ENCODE measurements at places on chromosomes 7 and 10. TPM values are rescaled to one million over a fixed set of nuclear protein-coding genes. Genes with fewer than 3 reads are reported as not detected.

GRCh38 chr7:123237-123636, 69.1 kb upstream of the FAM20C start:
- no peak for DNase-seq

DNA sequence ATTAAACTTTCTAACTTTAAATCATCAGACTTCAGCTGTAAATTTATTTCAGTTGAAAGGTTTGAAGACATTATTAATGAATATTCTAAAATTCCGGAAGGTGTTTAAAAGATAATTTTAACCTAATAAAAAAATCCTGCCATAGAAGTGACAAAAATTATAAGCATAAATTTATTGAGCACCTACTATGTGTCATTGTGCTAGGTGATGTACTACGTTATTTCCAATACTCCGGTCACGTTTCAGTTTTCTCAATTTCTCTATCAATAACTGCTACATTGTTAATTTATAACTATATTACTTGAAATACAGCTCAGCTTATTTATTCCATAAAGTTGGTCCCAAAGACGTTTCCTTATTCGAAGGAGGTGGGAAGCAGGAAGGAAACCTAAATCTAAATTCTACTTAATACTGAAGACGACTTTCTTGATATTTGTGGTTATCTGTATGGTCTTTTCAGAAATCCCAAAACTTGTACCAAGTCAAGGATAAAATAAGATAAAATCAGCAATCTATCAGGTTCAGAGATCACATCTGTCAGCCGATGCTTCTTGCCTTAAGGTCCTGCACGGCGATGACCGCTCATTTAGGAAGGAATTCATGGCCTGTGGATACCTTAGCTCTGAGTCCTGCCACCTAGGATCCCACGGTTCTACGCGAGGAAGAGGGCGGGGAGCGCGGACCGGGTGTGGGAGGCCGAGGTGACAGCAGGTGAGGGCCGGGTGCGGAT, 1.2 kb upstream of the ZEB1 start:
- DNase-seq = no peak

The EN2 gene
- 0.29 TPM for total RNA-seq

The OR2A7 gene
- total RNA-seq = 19.6 TPM

DNA sequence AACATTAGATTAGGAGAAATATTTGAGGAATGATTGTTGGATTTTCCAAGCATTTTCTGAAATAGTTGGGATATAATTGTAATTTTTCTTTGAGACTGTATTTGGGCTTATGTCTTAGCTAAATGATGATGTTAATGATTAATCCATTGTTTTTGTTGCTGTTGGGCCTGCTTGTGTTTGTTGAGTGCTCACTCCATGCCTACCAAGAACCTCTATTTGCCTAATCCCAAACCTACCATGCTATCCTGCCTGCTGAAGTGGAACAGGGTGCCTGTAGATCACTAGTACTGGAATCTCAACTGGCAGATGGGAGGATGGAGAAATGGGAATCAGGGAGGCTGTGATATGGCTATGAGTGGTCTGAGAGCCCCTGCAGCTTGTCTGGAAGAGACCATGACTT, 565.5 kb downstream of the SORCS3 start:
- no peak for DNase-seq

The PTPN20 gene
- 10.9 TPM for total RNA-seq

The AKR1C8 gene
- total RNA-seq = not detected

DNA sequence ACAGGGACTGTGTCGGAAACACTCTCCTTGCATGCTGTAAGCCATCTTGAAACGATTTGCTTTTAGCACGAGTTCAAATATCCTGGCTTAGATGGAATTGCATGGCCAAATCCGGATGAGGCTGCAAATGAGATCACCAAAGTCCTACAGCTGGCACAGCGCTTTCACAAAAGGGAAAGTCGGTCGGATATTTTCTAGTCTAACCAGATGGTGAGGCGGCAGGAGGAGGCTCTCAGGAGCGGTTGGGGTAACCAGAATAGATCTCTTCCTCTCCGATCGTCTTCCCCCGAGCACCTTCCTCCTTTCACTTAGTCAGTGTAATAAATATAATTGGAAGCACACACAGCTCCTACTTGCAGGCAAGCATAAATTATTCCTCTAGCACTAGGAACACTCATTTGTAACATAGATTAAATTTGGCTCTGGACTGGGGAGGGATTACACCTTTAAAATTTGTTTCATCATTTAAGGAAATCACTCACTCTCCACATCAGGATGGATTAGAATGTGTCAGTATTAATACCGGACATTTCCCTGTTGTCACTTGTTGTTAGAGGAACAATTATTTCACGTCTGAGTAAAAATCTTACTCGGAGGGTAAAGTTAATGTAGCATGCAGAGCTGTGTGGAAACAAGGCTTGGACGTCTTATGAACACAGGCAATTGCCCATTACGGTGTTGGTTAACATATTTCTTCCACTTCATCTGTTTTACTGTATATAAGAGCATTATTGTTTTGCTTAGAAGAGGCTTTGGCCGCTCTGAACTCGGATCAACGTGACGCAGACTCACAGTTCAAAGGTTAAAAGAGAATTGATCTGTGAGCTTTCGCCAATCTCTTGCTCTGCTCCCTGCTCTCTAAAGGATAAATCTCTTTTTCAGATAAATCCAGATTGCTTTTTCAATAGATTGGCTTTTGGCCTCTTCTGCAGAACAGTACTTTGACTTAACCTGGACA, 857.9 kb downstream of the TYW1 start:
- DNase-seq = no peak

GRCh38 chr7:54992871-54993475, 25.8 kb upstream of the EGFR start:
- DNase-seq = no peak

GRCh38 chr10:33781606-33782395, 447.3 kb upstream of the NRP1 start:
- DNase-seq = no peak

The TSPAN15 gene
- 9.0 TPM for total RNA-seq

GRCh38 chr7:108860615-108861014, 290.9 kb downstream of the DNAJB9 start:
- DNase-seq = no peak

GRCh38 chr10:101224060-101224909, 5.0 kb downstream of the LBX1 start:
- no peak for DNase-seq

DNA sequence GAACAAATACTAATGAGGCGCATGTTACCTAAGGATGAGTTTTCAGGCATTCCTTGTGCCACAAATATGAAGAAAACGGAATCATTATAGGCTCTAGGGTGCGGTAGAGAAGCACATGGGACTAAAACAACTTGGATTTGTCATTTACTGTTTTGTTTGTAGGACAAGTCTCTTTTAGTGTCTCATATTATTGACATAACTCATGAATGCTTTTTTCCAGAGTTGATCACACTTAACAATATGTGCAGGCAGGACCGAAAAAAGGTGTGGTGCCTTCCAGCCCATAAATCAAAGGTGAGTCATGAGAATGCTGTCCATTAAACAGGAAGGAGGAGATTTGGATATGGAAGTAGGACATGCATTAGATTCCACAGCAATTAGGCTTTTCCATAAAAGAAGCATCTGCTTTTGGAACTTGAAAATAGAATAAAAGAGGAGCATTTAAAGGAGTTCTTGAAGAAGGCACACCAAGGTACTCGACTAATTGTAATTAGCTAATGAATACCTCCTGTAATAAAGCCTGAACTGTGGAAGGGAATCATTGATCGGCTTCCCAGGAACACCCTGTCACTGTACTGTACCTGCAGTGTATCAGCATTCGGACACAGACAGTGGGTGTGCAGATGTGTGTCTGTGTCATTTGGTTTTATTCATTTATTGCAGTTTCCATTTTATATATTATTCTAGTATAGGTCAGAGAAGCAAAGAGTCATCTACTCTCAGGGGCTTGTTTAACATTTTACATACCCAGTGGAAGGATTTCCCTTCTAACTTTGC, 119.7 kb upstream of the KLF14 start:
- DNase-seq = no peak
